ENCODE measurements at places on chromosomes 2 and 18. TPM values are rescaled to one million over a fixed set of nuclear protein-coding genes. Genes with fewer than 3 reads are reported as not detected.

Gene NEMP2
- 4.9 TPM for total RNA-seq

Gene FRZB
- 111 TPM for total RNA-seq

Gene SAG
- total RNA-seq: not detected

Gene STAT4
- 3.2 TPM for total RNA-seq

Gene OTX1
- total RNA-seq: 14.8 TPM

DNA sequence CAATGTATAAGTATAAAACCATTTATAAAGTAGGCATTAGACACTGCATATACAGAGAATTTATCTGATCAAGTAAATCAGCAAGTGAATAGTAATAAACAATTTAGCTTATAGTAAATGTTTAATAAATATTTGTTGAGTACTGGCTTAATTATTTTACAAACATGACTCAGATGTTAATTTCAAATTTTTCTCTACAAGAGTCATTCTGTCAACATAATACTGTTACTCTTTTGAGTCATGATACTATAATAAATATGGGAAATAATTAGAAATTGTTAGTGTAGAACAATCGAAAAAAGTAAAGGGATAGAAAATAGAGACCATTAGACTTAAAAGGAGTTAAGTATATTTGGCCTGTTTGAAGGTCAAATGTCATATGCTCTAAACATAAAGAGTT lies 133.6 kb upstream of the MC4R start:
- no peak overlapping the region for H3K27ac ChIP-seq
- no peak overlapping the region for H3K4me3 ChIP-seq
- DNase-seq: no peak

- H3K27ac ChIP-seq: no peak overlapping the region
- no peak overlapping the region for H3K4me3 ChIP-seq
Measured at GRCh38 chr2:73822276-73822675, 6.5 kb upstream of the STAMBP start.

DNA sequence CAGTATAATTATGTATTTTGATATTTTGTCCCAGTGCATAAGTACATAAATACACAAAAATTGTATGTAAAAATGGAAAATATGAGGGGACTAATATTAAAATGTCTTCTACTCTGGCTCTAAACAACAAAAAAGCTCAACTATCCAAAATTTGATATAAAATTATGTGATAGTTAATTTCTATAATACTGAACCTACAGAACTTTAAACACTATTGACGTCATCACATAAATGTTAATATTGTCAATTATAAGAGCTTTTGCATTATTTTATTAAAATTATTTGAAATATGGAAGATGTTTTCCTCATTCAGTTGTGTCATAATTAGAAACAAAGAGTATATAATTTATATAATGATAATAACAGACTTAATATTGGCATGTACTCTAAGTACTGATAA lies 1139.7 kb upstream of the TMEFF2 start:
- H3K4me3 ChIP-seq: no peak overlapping the region
- no peak overlapping the region for H3K27ac ChIP-seq
- DNase-seq: no peak
- H3K4me1 ChIP-seq: no peaks in the 10 kb centered on the region
- no peaks in the 10 kb centered on the region for H3K27me3 ChIP-seq

- peaks cover 9% of the 10 kb centered on the region for H3K4me1 ChIP-seq
- no peak overlapping the region for H3K4me3 ChIP-seq
- no peak overlapping the region for H3K27ac ChIP-seq
- DNase-seq: no peak
Measured at GRCh38 chr18:3046216-3046808, 33.4 kb upstream of the LPIN2 start.

GRCh38 chr2:20065885-20066602 lies 14.6 kb upstream of the LAPTM4A start:
- no peak for DNase-seq
- H3K4me1 ChIP-seq: no peaks in the 10 kb centered on the region
- no peaks in the 10 kb centered on the region for H3K36me3 ChIP-seq
- H3K4me3 ChIP-seq: no peak overlapping the region
- peaks cover 6% of the 10 kb centered on the region for H3K27me3 ChIP-seq

DNA sequence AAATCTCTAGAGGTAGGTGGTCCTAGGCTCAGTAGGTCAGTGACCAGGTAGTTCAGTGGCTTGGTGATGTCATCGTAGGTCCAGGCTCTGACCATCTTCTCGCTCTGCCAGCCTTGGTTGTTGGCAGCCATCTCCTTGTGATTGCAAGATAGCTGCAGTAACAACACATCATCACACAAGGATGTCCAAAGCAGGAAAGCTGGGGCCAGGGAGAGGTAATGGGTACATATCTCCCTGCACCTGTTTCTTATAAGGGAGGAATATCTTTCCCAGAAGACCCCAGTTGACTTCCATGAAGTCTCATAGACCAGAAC lies 60.5 kb downstream of the ANKRD44 start:
- no peaks in the 10 kb centered on the region for H3K27me3 ChIP-seq
- no peaks in the 10 kb centered on the region for H3K4me1 ChIP-seq
- no peak overlapping the region for H3K4me3 ChIP-seq
- no peak overlapping the region for H3K27ac ChIP-seq
- no peaks in the 10 kb centered on the region for H3K36me3 ChIP-seq

DNA sequence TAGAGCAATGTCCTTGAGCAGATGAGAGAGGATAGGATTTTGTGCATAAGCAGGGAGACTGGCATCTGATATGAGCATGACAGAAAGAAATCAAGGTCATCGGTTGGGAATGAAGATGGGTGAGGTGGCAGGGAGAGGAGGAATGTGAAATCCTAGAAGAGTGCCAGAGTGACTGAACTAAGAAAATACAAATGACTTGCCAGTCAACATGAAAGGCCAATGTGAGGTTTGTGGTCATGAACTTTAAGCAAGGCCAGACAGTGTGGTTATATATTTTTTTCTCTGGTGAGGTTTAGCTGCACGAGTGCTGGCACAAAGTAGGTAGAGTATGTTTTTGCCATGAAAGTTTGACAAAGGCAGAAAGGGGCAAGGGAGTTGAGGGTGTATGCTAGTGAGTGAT lies 21.2 kb downstream of the QPCT start:
- H3K27ac ChIP-seq: no peak overlapping the region
- no peaks in the 10 kb centered on the region for H3K27me3 ChIP-seq
- H3K36me3 ChIP-seq: peaks cover 6% of the 10 kb centered on the region

DNA sequence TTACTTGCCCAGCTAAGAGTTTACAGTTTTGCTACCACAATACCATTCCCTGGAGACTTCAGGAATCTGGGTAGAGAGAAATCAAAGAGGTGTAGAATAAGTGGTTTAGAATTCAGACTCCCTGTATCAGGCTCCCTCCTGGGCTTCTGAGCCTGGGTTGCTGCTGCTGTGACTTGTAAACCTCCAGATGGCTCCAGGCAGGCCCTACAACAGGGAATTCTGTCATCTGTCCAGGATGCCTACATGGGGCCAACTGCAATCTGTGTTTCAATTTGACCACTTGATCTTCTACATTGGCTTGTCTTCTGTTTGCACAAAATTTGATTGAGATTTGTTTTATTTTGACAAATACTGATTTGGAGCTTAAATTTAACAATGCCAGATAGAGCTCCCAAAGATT lies 183.9 kb downstream of the RAD51AP2 start:
- no peak overlapping the region for H3K27ac ChIP-seq
- no peak for DNase-seq
- H3K4me1 ChIP-seq: peaks cover 7% of the 10 kb centered on the region
- H3K4me3 ChIP-seq: no peak overlapping the region
- no peaks in the 10 kb centered on the region for H3K36me3 ChIP-seq

DNA sequence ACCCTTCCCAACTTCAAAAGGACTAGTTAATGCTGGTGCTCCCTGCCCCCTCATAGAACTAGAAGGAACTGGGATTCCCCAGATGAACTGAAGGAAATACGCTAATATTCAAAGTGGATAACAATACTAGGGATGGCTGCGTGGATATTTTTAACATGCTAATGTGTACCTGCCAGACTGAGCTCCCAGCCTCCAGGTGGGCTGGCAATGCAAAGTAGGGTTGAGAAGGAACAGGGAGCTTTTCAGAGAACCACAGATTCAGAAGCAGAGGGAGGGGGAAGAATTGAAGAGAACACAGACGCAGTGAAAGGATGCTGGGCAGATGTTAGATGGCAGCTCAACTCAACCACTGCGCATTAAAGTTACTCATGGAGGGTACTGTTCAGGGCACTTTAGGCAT lies 354.4 kb downstream of the TGIF1 start:
- no peaks in the 10 kb centered on the region for H3K4me1 ChIP-seq
- H3K27me3 ChIP-seq: no peaks in the 10 kb centered on the region

GRCh38 chr2:71948781-71949536 lies 198.7 kb downstream of the CYP26B1 start:
- no peak overlapping the region for H3K4me3 ChIP-seq
- DNase-seq: peak; percentile 33
- H3K27me3 ChIP-seq: no peaks in the 10 kb centered on the region
- H3K27ac ChIP-seq: no peak overlapping the region

GRCh38 chr18:3293196-3293951 lies 31.4 kb downstream of the MYL12B start:
- H3K4me3 ChIP-seq: no peak overlapping the region
- H3K27ac ChIP-seq: no peak overlapping the region
- H3K4me1 ChIP-seq: no peaks in the 10 kb centered on the region
- no peak for DNase-seq

- H3K4me1 ChIP-seq: peaks cover 4% of the 10 kb centered on the region
- H3K27ac ChIP-seq: no peak overlapping the region
- H3K36me3 ChIP-seq: no peaks in the 10 kb centered on the region
- DNase-seq: no peak
- no peaks in the 10 kb centered on the region for H3K27me3 ChIP-seq
Measured at GRCh38 chr2:28623582-28624405, 127.8 kb upstream of the PPP1CB start.

GRCh38 chr2:213119061-213119809 lies 32.2 kb downstream of the IKZF2 start:
- no peaks in the 10 kb centered on the region for H3K27me3 ChIP-seq
- no peaks in the 10 kb centered on the region for H3K36me3 ChIP-seq
- H3K4me1 ChIP-seq: peaks cover 4% of the 10 kb centered on the region
- no peak overlapping the region for H3K27ac ChIP-seq
- no peak overlapping the region for H3K4me3 ChIP-seq

GRCh38 chr2:132441051-132441450 lies 24.4 kb downstream of the GPR39 start:
- H3K4me1 ChIP-seq: peaks cover 20% of the 10 kb centered on the region
- peaks cover 9% of the 10 kb centered on the region for H3K36me3 ChIP-seq
- H3K27me3 ChIP-seq: no peaks in the 10 kb centered on the region

- no peak overlapping the region for H3K27ac ChIP-seq
- H3K36me3 ChIP-seq: no peaks in the 10 kb centered on the region
- H3K4me3 ChIP-seq: no peak overlapping the region
- no peaks in the 10 kb centered on the region for H3K27me3 ChIP-seq
Measured at GRCh38 chr2:136259551-136259950, 141.6 kb upstream of the CXCR4 start.

DNA sequence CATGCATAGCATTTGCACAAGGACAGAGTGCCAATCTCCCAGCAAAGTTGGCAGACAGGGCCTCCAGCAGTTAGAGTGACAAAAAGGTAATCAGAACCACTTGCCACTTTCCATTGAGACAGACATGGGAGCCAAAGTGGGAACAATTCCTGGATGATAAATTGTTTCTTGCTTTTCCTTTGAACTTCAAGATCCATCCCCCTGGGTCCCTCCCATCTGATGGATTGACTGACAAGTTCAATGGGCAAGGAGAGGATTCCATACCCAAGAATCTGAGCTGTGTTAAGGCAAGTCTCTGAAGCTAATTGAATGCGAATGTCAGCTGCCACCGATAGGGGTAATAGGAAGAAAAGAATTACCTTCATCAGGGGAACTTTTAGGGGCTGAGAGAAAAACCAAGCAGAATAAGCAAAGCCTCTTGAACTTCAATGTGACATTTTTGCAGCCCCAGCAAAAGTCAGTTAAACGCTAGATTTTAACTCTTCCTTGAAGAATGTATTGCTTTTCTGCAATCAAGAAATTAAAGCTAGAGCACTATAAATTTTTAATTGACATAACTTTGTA lies 96.5 kb downstream of the LYPD1 start:
- DNase-seq: no peak
- no peak overlapping the region for H3K27ac ChIP-seq
- no peaks in the 10 kb centered on the region for H3K27me3 ChIP-seq
- no peaks in the 10 kb centered on the region for H3K4me1 ChIP-seq
- H3K4me3 ChIP-seq: no peak overlapping the region

DNA sequence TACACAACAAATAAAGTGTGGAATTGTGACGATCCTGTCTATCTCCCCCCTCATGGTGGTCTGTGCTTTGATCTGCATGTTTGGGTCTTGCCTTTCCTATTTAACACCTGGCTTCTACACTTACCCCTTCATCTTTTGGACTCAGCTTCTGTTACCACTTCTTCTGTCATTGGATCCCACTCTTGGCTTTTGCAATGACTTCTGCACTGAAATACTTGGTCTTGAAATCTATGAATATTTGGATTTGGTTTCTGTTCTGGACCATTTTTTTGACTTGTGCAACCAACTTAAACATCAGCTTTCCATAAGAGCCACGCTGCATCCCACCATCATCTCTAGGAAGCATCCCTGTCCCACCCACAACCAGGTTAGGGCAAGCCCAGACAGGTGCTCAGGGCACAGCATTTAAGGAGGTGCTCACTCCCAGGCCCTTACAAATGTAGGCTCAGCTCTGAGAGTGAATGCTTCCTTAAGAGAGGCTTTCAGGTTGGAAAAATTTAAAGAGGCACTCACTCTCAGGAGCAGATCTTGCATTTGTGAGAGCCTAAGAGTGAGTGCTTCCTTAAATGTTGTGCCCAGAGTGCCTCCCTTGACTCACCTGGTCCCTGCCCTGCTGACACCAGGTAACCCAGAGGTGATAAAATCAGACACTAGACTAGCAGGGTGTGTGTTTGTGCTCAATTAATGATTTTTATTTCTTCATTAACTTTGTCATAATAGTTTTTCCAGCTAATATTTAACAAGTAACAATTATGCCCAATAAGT lies 124.5 kb upstream of the SH3BP4 start:
- H3K27ac ChIP-seq: no peak overlapping the region
- DNase-seq: no peak
- H3K4me3 ChIP-seq: no peak overlapping the region
- no peaks in the 10 kb centered on the region for H3K4me1 ChIP-seq
- no peaks in the 10 kb centered on the region for H3K36me3 ChIP-seq

DNA sequence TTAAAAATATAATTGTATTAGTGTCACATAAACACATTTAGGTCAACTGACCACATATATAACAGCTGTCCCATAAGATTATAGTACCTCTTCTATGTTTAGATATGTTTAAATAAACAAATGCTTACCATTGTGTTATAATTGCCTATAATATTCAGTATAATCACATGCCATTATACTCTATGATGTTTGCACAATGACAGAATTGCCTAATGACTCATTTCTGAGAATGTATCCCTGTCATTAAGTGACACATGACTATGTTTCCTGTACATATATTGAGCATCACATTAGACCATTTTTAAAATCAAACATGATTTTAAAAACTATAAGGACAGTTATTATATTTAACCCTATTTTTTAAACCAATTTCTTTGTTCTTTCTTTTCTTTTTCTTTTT lies 89.8 kb downstream of the HS6ST1 start:
- peaks cover 1% of the 10 kb centered on the region for H3K4me1 ChIP-seq
- DNase-seq: no peak
- H3K4me3 ChIP-seq: no peak overlapping the region
- H3K27ac ChIP-seq: no peak overlapping the region
- no peaks in the 10 kb centered on the region for H3K27me3 ChIP-seq

Measured in endodermal cell (in vitro differentiated cells).